ENCODE measurements at places on chromosomes 7 and 10.

DNA sequence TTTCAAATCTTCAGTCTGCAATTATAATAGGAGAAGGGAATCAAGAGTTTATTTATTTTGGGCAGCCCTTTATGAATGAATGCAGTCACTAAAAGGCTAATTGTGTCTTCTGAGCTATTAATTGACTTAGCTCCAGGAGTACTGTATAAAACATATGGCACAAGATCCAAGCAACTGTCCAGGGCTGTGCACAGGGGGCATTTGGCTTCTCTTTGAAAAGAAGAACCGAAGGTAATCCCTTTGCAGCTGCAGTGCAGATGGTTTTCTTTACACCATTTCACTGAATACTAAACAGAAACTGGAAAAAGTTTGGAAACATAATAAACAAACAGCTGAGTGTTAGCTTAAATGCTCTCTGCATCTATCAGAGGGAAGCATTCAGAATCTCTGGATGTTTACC is 282.6 kb upstream of the LRRN3 start:
- DNase-seq = no peak

- no peak for DNase-seq
These were observed 92.8 kb downstream of the WDR37 start for GRCh38 chr10:1148855-1149605.

DNA sequence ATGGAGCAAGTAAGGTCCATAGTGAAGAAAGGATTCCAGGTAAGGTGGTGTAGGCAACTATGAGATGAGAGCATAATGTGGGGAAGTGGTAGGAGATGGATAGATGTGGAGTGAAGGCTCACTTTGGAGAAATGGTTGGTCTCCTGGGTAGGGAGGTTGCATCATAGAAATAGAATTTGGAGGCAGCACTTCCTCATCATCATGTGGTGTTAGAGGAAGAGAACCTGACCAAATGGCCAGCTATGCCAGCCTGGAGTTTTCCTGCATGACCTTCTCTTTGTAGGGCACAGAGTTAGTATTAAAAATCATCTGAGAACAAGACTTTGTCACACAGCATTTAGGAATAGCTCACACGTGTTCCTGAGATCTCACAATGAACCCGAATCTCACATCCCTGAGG is 126.7 kb upstream of the CXCL12 start:
- no peak for DNase-seq

GRCh38 chr10:50152792-50153272 is 85.1 kb downstream of the WASHC2A start:
- DNase-seq = no peak

DNA sequence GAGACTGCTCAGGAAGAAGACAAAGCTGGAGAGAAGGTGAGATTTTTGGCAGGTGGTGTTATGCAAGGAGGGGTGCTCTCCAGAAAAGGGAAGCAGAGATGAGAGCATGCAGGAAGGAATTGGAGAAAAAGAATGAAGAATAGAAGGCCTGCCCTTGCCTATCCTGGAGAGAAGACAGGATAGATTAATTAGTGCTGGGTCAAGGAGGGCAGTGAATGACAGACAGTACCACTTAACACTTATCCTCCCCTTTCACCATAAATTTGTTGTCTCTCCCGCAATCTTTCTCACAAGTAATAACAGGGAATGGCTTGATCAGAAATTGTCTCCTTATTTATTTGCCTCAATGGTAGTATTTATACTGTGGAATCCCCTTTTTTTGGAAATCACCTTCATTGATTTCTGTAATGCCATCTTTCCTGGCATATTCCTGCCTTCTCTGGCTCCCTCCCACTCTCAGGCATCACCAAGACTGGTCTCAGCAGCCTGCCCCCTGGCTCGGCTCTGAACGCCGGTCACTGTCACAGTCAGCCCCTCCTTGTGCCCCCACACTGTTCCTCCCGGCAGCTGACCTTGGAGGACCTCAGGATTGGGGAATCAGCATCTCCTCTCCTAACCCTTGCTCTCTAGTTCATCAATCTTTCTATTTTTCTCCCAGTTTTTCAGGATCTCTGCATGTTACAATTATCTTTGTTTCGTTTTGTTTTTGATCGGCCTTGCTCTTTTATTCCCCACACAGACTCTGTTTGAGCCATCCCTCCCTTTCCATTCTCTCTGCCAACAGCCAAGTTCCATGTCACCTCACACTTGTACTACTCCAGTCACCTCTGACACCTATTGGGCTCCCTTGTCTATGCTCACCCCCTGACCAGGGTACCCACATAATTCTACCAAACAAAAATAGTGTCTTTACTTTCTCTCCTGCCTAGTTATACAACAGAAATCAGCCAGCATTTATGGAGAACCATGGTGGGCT is 294.2 kb downstream of the PLXDC2 start:
- no peak for DNase-seq

GRCh38 chr7:151871904-151872303 is 5.0 kb downstream of the PRKAG2 start:
- DNase-seq = no peak

DNA sequence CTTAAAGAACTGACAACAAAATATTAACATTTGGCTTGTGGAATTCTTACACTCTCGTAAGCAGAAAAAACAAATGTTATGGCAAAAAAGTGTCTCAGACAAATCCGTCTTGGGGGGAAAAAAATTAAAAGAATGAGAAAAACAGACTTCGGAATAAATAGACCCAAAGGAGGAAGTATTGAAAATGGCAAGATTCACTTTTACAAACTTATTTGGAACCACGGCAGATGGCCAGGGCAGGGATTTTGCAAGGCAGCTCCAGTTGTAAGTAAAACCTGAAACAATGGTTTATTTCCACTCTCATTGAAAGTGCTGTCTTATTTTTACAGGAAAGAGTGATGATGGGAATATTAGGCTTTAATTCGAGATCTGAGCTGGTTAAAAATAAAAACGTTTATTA is 1.5 kb upstream of the ZNF438 start:
- DNase-seq = no peak

DNA sequence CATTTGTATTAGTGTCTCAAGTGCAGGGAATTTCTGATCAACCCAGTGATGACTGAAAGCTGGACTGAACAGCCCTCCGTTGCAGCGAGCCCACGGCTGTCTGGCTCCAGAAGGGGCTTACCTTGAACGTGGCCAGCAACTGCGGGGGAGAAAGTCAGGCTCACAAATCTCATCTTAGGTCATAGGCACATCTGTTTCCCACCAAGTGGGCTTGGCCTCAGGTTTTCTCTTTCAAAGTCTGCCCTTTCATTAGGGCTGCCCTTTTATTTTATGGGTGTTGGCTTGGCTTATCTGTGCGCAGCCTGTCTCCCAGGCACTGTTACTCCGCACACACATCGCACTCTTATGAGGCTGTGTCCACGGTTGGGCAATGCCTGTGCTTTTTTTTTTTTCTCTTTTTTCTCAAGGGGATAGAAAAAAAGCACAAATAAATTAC is 178.0 kb downstream of the JCAD start:
- no peak for DNase-seq

DNA sequence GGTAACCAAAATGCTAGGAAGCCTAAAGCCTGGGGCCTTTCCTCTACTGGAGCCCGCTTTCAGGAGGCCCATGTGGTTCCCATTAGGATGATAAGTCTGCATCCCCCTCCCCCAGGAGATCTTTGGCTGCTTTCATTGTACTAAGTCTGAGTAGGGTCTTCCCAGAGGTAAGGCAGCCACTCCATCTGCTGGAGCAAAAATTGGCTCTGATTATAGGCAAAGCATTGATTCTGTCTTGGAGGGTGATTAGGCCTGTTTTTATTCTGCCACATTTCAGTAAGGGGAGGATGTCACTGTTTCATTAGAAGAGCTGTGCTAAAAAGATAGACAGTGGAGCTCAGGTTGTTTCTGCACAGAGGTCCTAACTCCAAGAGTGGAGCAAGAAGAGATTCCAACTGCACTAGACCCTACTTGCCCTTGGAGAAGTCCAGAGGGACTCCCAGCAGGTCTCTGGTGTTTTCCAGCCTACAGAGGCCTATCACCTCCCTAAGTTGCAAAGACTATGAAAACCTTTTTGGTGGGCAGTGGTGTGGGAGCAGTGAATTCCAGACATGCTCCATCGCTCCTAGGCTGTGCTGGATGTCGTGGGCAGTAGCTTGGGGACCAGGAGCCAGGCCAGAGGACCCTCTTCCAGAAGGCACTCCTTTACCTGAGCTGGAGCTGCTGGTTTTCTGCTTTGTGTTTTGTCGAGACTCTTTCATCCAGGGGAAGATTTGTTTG is 7.1 kb upstream of the HOXA2 start:
- DNase-seq = no peak

DNA sequence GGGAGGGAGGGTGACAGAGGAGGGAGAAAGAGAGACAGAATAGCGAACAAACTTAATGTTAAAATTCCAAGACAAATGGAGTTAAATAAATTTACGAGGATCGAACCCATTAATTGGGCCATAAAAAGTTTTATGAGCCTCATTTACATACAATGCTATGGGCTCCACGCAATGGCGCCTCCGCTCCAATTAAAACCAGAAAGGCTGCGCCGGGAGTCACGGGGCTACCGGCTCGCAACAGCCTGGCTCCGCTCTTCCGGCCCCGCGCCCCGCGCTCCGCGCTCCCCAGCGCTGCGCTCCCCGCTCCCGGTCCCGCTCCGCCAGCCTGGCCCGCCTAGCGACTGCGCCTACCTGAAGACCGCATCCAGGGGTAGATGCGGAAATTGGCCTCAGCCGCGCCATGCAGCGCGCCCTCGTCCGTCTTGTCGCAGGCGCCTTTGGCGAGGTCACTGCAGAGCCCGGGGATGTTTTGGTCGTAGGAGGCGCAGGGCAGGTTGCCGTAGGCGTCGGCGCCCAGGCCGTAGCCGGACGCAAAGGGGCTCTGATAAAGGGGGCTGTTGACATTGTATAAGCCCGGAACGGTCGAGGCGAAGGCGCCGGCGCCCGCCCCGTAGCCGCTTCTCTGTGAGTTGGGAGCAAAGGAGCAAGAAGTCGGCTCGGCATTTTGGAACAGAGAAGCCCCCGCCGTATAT is 513 bp downstream of the HOXA7 start:
- no peak for DNase-seq

GRCh38 chr7:105268056-105268455 is 120.7 kb downstream of the SRPK2 start:
- no peak for DNase-seq

DNA sequence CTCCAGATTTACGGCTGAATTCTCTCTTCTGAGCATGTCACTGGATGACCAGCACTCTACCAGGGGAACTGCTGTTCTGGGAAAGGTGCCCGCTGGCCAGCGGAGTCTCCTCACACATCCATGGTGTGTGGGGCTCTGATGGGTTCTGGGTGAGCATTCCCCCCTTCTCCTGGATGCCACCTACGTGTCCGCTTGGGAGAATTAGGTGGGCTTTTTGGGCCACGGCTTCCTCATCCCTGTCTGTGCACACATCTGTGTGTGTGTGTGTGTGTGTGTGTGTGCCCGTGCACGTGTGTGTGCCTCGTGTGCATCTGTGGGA is 163.0 kb downstream of the DNAJB6 start:
- DNase-seq = no peak

- DNase-seq = no peak
These were observed 397.5 kb downstream of the KCNMA1 start for GRCh38 chr10:77240041-77240652.

DNA sequence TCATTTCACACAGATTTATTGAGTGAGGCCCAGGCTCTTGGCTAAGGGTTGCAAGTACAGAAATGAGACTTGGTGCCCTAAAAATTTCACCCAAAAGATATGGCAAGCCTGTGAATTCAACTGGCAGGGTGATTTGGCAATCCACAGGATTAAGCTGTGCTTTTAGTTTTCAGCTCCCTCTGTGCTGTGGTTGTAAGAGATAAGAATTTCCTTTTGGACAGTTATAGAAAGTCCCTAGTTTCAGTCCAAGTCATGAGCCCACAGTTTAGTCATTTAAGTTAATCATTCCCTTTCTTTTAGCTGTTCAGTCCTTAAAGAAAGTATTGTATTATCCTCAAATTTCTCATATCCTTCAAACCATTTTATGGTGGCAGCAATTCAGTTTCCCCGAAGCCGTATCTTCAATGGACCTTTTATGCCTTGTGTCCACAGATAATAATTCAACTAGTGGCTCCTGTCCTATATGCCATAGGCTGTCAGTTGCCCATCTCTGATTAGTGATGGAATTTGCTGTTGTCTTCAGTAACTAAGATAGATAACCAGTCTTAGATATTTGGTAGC is 73.4 kb upstream of the NAMPT start:
- no peak for DNase-seq

All from cardiac muscle cell (in vitro differentiated cells and primary cell).